ENCODE measurements at places on chromosomes 13 and 19.

- DNase-seq = no peak
Observed at GRCh38 chr19:35977446-35978222, 17.4 kb upstream of the SDHAF1 start.

DNA sequence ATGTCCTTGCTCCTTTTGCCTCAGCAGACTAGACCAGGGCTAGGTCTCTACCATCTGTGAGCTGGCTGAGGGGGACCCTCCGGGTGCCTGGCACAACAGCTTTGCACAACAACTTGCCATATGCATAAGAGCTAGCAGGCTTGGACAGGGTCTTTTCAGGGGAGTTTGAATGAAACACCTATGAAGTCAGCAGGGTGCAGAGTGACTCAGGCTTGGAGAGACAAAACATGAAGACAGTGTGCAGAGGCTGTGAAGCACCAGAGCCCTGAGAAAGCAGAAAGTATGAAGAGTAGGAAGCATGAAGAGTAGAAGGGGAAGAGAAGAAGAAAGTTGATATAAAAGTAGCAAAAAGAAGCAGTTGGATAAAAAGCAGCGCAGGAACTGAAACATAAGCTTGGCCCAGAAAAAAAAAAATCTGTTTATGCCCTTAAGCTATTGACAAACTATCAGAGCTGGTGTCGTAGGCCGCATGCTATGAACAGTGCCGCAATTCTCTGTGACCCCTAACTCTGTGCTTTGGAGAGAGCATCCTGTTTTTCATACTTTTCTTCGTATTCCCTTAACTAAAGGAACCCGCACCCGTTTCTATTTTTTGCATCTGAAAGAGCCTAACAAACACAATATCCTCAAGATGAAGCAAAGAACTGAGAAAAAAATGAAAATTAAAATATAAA lies 52.7 kb upstream of the FAM216B start:
- DNase-seq = no peak

GRCh38 chr13:99658261-99658991 lies 157.2 kb downstream of the TM9SF2 start:
- DNase-seq = peak; percentile 25

GRCh38 chr19:28349604-28350003 lies 863.3 kb downstream of the UQCRFS1 start:
- DNase-seq = no peak

DNA sequence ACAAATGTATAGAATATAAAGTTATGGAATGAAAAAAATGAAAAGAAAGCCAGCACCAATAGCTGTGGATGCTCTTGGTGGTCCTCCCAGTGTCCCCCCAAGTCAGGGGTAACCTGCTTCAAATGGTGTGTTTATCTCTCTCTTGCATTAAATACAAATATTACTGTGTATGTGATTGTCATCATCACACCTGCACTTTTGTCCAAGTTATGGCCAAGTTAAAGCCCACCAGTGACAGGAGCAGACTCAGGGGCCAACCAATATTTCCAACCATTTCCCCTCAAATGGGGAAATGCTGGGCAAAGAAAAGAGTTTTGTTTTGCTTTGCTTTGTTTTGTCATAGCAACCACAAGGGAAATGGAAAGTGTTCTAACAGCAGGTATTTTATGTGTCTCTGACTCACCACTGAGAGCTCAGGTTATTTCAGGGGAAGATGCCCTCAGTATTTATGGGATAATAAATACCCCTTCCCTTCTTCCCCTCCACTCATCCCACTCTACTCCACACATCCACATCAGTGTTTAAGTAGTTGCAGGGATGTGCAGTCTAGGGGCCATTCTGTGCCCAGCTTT lies 133.6 kb downstream of the COL4A1 start:
- DNase-seq = no peak

- DNase-seq = no peak
Observed at GRCh38 chr13:114071410-114071809, 61.0 kb downstream of the RASA3 start.

DNA sequence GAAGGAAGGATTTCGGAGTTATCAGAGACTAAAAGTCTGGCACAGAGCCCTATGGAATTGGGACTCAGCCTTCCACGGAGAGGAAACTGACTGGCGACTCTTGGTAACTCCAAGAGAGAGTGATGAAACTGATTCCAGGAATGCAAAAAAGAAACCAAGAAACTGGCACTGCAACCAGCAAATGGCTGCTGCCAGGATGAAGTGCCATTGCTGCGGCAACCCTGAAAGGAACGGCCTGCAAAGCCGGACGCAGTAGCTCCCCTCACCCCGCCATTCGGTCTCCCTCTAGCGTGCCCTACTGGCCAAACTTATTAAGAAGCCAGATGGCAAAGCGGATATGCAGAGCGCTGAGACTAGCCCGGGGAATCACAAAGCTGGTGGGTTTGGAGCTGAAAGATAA lies 236.0 kb downstream of the PCDH9 start:
- no peak for DNase-seq

DNA sequence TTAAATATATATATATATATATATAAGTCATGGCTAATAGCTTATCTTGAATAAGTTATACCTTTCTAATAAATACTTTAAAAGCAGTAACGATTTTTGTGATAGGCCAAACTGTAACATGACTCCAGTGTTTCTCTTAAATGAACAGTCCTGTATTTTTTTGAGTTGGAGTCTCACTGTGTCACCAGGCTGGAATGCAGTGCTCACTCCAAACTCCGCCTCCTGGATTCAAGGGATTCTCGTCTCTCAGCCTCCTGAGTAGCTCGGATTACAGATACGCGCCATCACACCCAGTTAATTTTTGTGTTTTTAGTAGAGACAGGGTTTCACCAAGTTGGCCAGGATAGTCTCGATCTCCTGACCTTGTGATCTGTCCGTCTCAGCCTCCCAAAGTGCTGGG lies 814.2 kb upstream of the SLITRK5 start:
- no peak for DNase-seq

- DNase-seq = no peak
Observed at GRCh38 chr13:75305059-75305458, 176.9 kb downstream of the TBC1D4 start.

DNA sequence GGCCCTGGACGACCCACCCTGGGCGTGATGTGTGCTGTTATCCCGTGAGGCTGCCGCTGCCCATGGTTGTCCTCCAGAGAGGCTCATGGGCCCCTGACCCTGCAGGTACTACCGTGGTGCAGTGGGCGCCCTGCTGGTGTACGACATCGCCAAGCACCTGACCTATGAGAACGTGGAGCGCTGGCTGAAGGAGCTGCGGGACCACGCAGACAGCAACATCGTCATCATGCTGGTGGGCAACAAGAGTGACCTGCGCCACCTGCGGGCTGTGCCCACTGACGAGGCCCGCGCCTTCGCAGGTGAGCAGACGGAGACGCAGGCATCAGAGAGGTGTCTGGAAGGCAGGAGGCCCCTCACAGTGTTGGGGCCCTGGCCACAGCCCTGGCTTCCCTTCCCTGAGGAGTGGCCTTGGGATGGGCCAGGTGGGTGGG lies 11.1 kb upstream of the MARCHF2 start:
- no peak for DNase-seq

GRCh38 chr19:56637976-56638555 lies 4.9 kb upstream of the SMIM17 start:
- no peak for DNase-seq

DNA sequence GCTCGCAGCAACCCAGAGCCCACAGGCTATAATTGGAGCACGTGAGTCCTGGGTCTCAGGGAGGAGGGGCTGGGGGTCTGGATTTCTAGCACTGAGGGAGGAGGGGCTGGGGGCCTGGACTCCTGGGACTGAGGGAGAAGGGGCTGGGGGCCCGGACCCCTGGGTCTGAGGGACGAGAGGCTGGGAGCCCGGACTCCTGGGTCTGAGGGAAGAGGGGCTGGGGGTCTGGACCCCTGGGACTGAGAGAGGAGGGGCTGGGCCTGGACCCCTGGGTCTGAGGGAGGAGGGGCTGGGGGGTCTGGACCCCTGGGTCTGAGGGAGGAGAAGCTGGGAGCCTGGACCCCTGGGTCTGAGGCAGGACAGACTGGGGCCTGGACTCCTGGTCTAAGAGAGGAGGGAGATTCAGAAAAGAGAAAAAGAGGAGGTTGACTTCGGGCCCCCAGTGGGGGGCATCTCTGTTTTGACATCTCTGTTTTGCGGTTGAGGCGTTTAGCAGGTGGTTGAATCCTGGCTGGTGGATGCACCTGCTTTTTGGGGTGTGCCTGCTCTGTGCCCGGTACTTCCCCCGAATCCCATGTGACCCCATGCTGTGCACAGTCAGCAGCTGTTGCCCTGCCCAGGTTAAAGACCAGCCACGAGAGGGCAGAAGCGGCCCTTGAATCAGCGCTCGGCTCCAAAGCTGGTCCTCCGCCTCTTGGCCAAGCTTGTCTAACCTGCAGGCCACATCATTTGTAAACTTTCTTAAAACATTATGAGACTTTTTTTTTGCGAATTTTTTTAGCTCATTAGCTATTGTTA lies 10.5 kb downstream of the PVR start:
- DNase-seq = peak; percentile 34

DNA sequence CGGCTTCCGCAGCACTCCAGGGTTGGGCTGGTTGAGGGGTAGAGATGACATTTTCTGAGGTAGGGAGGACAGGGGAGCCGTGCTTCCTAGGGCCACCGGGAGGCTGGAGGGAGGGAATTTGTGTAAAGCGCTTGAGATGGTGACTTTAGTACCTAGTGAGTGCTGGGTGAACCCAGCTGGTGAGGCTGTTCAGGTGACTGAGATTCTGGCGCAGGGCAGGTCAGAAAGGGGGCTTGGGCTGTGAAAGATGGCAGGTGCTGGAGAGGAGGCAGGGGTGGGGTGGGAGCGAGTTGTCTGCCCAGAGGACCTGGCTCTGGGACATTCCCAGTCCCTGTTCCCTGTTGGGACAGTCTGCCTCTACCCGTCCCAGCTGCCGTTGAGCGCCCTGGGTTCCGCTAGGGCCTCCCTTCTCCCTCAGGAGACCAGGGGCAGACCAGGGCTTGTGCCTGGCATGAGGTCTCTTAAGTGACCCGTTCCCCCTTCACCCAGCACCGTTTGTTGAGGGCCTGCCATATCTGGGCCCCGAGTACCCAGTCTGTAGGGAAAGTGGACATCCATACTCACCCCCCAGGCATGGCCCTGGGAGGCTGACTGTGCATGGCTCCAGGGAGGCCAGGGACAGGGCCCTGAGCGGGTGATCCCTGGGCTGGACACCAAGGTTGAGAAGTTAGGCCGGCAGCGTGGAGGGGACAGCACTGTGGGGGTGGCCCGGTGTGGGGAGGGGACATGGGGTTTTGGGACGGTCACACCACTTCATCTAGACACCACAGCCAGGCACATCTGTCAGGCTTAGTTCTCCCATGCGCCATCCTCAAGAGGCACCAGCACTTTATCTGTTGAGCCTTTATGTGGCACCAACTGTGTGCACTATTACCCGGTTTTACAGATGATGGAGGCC lies 5.0 kb downstream of the PTOV1 start:
- no peak for DNase-seq

GRCh38 chr13:57673197-57673596 lies 41.7 kb downstream of the PCDH17 start:
- no peak for DNase-seq

Data from activated CD4-positive, CD25-positive, alpha-beta regulatory T cell (primary cell).